ENCODE measurements at places on chromosomes 16 and 17.

DNA sequence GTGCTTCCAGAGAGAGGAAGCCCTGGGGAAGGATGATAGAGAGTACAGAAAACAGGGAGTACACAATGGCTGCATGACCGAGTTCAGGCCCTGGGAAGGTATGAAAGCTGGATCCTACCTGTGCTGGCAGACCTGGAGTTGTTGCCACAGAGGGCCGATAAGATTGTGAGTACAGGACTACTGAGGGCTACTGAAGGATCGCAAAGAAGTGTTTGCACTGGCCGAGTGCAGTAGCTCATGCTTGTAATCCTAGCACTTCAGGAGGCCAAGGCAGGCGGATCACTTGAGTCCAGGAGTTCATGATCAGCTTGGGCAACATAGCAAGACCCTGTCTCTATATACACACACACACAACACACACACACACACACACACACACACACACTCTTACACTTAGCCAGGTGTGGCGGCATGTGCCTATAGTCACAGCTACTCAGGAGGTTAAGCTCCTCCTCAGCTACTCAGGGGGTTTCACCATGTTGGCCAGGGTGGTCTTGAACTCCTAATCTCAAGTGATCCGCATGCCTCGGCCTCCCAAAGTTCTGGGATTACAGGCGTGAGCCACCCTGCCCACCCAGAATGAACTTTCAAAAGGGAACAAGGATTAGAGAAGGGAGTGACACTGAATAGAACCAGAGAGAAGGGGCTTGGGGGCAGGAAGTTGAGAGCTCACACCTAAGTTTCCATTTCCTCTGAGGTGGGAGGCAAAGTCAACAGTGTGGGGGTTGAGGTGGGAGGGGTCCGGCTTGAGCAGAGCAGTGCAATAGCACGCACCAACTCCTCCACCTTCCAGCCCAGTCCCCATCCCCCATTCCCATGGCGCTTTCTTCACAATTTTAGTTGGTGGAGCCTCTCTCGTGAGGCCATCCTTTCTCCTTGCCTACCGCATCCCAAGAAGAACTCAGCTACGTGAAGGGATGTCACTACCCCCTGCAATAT is 7.5 kb downstream of the SCIMP start:
- no peak for DNase-seq

DNA sequence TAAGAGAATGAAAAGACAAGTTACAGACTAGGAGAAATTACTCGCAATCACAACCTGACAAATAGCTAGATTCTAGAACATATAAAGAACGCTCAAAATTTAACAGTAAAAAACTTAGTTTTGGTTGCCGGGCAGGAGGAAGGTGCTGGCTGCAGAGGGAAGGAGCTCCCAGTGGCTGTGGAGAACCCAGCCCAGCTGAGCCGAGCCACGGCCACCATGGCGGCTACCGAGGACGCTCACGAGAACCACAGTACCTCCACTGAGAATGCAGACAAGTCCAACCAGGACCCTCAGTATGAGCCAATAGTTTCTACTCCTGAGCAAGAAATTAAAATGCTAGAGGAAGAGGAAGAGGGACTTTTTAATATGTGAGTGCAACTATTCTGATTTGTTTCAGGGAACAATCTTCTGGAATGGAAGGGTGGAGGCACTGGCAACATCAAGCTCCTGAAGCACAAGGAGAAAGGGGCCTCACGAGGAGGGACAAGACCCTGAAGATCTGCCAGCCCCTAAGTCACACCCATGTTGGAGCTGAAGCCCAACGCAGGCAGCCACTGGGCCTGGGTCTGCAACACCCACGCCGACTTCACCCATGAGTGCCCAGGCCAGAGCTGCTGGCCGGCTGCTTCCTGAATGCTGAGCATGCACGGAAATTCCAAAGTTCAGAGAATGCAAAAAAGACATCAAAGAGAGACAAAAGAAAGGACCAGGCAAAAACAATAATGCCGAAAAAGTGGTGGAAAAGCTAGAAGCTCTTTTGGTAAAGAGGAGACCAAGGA is 55.0 kb downstream of the DNAH17 start:
- no peak for DNase-seq

GRCh38 chr16:11977376-11978041 is 975 bp downstream of the SNX29 start:
- no peak for DNase-seq

DNA sequence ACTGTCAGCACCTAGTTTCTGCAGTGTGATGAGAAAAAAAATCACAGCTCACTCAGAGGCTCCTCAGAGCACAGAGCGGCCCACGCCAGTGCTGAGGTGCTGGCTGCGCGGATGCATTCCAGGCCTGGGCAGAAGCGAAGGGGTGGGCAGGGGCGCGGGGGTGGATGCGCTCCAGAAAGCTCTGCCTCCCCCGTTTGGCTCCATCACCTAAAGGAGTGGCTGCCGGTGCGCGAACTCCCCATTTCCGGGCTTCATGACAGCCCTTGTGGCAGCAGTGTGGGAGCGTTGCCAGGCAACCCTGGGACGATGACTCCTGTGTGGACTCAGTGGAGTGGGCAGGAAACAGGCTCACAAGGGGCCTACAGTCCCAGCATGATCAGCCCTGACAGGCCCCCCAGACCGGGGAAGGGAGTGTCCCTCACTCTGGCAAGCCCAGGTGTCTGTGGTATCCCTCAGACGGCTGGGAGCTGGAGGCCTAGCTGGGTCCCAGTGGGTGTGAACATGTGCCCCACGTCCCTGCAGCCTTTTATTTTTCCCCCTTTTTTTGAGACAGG is 32.8 kb upstream of the NUDT16L1 start:
- peak; percentile 59 for DNase-seq

DNA sequence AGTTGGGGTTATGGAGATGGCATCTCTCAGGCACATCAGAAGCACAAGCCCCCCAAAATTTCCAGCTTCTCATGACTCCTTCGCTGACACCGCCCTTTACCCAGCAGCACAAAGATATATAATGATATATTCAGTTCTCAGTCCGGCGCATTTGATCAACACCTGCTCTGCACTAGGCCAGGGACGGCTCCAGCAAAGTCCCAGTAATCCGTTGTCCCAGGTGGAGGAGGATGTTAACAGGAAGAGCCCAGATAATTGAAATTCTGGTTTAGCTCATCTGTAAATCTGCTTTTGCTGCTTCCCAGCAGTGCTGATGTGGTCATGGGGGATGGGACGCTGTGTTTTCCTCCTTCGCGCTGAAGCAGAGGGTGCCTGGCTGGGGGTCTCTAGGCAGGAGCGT is 131.5 kb downstream of the OR1D5 start:
- no peak for DNase-seq

DNA sequence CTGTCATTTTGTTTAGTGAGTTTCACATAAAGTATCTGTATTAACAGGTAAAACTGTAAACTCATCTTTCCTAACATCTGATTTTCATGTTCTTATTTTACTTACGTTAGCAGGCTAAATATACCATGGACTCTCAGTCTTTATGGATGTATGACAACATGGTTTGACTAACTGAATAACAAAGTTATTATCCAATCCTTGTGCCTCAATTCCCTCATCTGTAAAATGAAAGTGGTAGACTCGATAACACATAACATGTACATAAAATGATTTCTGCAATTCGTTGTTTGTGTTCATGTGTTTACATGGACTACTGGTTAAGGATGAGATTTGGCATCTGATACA is 9.5 kb upstream of the PCTP start:
- no peak for DNase-seq

- DNase-seq = no peak
Measured at GRCh38 chr17:50946223-50946890, 80.2 kb upstream of the TOB1 start.

GRCh38 chr17:38693700-38694329 is 11.3 kb upstream of the MLLT6 start:
- no peak for DNase-seq
